HCT116 (cell line): ENCODE measurements at places on chromosomes 1 and 21. TPM values are rescaled to one million over a fixed set of nuclear protein-coding genes. Genes with fewer than 3 reads are reported as not detected.
A peak's percentile ranks its signal among the peaks of the same experiment; 100 is the strongest.

Gene CD1C
- total RNA-seq = not detected

DNA sequence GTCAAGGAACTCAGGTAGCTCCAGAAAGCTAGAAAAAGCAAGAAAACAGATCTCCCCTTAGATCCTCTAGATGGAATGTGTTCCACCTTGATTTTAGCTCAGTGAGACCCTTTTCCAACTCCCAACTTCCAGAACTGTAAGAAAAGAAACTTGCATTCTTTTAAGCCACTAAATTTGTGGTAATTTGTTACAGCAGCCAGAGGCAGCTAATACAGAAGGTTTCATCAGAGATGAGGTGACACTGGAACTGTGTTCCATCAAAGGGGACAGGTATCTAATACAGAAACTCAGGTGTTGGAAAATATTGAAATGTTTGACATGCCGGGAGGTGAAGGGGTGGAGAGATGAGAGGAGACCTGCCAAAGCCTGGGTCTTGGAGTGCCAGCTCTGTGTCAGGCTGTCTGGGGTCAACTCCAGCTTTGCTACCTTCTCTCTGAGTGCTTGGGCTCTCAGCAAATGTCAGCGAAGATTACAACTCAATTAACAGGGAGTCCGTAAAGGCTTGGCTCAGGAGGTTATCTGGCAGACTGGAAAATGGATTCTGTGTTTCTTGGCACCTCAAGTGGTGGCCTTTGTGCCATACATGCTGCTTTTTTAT is 71.3 kb downstream of the PLPP3 start:
- no peak overlapping the region for H3K4me3 ChIP-seq
- H3K27me3 ChIP-seq = no peaks in the 10 kb centered on the region
- H3K4me1 ChIP-seq = peaks cover 8% of the 10 kb centered on the region; the same call in 1 of the 2 replicates
- DNase-seq = no peak

DNA sequence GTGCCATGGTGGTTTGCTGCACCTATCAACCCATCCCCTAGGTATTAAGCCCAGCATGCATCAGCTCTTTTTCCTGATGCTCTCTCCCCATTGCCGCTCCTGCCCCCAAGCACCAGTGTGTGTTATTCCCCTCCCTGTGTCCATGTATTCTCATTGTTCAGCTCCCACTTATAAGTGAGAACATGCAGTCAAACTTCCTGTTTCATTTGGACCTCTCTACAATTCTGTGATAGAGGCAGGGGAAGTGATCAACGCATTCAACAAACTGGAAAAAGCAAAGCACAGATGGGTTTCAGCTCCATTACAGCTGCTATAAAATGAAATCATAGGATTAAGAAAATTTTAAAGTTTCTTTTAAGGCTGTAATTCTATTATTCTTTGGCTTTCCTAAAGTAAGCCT is 23.3 kb upstream of the CD55 start:
- no peaks in the 10 kb centered on the region for H3K36me3 ChIP-seq
- no peaks in the 10 kb centered on the region for H3K4me1 ChIP-seq
- no peak overlapping the region for H3K27ac ChIP-seq
- H3K27me3 ChIP-seq = no peaks in the 10 kb centered on the region
- no peak for DNase-seq

- no peaks in the 10 kb centered on the region for H3K36me3 ChIP-seq
- H3K4me3 ChIP-seq = no peak overlapping the region
- H3K27ac ChIP-seq = no peak overlapping the region
- H3K4me1 ChIP-seq = no peaks in the 10 kb centered on the region
- peaks cover 13% of the 10 kb centered on the region; the same call in 1 of the 2 replicates for H3K27me3 ChIP-seq
- no peak for DNase-seq
Measured at GRCh38 chr1:47593598-47594285, 155.9 kb downstream of the FOXD2 start.

Gene FCRL6
- total RNA-seq = not detected

GRCh38 chr21:42459546-42460215 is 36.3 kb downstream of the RSPH1 start:
- no peaks in the 10 kb centered on the region for H3K27me3 ChIP-seq
- H3K36me3 ChIP-seq = no peaks in the 10 kb centered on the region
- no peak for DNase-seq
- H3K4me3 ChIP-seq = no peak overlapping the region
- peaks cover 8% of the 10 kb centered on the region; the same call in 1 of the 2 replicates for H3K4me1 ChIP-seq
- H3K27ac ChIP-seq = no peak overlapping the region

DNA sequence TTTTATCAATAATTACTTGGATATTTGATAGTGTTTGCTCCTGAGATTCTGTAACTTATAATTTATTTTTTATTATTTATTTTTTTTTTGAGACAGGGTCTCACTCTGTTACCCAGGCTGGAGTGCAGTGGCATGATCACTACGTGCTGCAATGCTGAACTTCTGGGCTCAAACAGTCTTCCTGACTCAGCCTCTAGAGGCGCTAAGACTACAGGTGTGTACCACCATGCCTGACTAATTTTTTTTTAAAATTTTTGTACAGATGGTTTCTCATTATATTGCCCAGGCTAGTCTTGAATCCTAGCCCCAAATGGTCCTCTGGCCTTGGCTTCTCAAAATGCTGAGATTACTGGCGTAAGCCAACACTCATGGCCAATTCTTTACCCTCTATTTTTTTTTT is 845.5 kb upstream of the ADGRL4 start:
- H3K4me3 ChIP-seq = no peak overlapping the region
- no peaks in the 10 kb centered on the region for H3K4me1 ChIP-seq
- no peak overlapping the region for H3K27ac ChIP-seq
- H3K27me3 ChIP-seq = no peaks in the 10 kb centered on the region
- peak; percentile 10 for DNase-seq

Gene SPRR2G
- total RNA-seq = not detected

Gene CCDC17
- total RNA-seq = 2.4 TPM
